Activated CD4-positive, CD25-positive, alpha-beta regulatory T cell (primary cell): ENCODE measurements at places on chromosomes 5 and 9.

GRCh38 chr9:72332351-72332750, 32.7 kb downstream of the ZFAND5 start:
- DNase-seq = no peak

DNA sequence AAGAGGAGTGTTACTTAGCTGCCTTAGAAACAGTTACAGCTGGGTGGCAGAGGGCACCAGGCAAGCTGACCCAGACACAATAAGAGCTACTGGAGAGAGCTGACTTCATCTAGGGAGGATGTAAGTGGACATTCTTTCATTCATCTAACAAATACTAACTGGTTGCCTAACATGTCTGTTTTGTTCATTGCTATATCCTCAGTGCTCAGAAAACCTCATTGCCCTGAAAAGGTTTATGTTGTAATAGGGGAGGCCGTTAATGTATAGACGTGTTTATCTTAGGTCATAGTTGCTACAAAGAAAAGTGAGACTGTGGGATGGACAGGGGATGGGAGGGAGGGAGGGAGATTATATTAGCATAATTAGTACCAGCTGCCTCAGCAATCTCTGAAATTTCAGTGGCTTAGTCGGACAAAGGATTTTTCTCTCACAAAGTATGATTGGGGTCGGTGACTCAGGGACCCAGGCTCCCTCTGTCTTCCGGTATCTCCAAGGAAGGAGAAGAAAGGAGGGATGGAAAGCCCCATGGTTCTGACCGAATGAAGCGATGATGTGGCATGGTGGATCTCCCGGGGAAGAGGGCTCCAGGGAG, 2.6 kb upstream of the SNX18 start:
- no peak for DNase-seq

DNA sequence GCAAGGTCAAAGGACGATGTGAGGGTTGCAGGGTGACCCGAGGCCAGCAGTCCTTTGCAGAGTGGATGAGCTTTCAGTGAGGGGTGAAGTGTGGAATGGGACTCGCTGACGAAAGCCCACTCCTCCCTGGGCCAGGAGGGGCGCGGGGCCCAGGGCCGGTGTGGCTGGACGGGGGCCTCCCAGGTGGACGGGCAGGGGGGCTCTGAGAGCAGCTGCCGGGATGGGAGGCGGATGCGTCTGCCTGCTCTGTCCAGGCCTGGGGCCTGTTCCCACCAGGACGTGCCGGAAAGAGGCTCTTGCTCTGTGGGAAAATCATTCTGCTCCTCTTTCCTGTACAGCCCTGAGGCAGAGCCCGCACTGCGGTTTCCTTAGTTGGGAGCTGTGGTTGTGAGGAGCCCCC, 24.3 kb downstream of the IRX4 start:
- DNase-seq = no peak

- DNase-seq = no peak
Observed at GRCh38 chr5:160105686-160106360, 13.4 kb downstream of the PWWP2A start.

DNA sequence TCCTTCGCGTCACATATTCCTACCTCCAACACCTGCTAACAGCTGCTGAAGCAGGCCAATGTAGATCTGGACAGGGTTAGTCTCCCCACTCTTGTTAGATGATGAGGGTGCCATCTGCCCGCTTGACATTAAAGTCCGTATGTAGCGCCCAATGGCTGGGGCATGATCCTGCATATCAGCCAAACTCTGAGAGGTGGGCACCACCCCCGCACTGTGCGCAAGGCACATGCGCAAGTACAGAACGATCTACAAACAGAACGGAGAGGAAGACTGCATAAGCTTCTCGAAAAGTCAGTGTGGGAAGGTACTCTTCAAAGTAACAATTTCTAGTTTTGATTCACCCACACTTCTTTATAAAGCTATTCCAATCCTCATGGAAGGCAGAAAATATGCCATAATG, 69.8 kb downstream of the ECPAS start:
- no peak for DNase-seq

DNA sequence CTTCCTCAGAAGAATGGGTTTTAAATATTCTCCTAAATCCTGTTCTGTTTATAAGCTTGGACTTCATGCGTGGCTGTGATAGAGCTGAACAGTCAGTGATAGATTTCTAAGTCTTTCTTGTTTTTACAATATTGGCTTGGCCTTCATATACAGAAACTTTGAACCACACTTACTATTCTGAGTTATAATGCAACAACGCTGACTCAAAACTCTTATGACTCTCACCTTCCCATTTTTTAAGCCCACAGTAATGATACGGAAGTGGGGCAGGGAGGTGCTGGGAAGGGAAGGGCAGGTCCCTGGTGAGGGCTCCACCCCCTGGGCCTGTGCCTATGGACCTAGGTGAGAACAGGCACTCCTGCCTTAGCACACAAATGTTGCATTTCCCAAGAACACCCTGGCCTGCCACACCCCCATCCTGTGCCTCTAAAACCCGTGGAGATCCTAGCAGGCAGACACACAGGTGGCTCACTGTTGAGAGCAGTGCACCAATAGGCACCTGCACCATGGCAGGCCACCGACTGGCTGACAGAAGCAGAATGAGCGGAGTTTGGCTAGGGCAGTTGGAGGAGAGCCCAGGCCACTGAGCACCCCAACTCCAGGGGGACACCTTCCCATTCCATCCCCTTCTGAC, 376.7 kb downstream of the GABRG2 start:
- no peak for DNase-seq

DNA sequence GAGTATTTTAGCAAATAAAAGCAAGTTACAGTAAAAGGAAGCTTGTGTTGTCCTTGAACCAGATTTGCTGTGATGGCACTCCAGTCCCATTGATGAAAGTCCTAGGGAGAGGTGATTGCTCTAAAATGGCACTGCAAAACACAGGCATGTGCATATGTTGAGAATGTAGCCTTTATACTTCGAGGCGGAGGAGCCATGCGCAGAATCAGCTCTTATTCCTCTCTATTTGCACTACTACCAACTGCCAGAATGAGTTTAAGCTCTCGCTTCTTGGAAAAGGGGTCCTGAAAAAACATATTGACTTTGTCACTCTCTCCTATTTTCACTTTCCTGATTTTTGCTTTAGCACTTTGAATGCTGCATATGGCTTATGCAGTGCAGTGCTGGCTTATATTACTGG, 278.0 kb upstream of the KLF9 start:
- DNase-seq = no peak

- no peak for DNase-seq
Observed at GRCh38 chr5:95086927-95087815, 197.7 kb downstream of the MCTP1 start.

DNA sequence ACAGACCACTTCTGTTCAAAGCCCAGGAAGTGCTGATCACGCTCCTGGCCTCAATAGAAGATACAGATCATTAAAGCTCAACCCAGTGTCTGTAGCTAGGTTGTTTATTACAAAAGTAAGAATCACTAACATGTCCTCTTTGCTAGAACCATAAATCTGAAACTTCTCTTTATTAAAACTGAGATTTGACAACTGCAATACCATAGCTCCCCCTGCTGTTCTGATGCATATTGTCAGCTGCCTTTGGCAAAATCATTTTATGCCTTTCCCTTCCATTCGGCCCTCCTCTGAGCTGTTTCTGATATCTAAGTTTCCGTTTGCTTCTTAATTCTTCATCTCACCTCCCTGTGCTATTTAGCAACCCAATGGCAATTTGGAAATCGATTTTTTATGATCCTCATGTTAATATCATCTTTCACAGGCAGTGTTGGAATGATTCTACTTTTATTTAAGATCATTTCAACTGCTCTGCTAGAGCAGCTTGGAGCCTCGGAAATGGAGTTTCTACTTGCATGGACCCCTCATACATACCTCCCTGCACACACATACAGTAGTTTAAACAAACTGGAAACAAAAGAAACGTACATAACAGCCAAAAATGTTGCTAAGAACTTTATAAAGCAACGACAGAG, 998.8 kb downstream of the MAT2B start:
- DNase-seq = no peak

GRCh38 chr5:151238303-151238741, 14.4 kb upstream of the CCDC69 start:
- DNase-seq = no peak

- DNase-seq = no peak
Observed at GRCh38 chr9:96420468-96421219, 2.5 kb upstream of the ZNF367 start.

DNA sequence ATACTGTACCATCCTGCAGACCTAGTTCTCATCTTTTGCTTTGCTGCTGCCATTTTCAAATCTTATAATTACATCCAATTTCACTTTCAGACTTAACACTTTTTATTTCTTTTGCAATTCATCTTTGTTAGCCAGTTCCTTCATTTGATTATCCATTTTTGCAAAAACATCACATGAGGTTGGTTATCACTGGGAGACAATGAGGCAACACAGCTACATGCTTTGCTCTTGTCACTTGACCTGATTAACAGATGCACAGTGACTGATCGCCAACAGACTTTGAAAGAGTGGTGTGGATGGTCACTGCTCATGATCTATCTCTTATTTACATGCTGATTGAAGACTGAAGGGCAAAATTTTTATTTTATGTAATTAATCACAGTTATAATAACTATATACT, 17.0 kb upstream of the RNF20 start:
- DNase-seq = no peak

- DNase-seq = no peak
Observed at GRCh38 chr5:169956756-169957155, 23.5 kb downstream of the INSYN2B start.

GRCh38 chr9:68643901-68644809, 60.9 kb upstream of the PIP5K1B start:
- DNase-seq = no peak

DNA sequence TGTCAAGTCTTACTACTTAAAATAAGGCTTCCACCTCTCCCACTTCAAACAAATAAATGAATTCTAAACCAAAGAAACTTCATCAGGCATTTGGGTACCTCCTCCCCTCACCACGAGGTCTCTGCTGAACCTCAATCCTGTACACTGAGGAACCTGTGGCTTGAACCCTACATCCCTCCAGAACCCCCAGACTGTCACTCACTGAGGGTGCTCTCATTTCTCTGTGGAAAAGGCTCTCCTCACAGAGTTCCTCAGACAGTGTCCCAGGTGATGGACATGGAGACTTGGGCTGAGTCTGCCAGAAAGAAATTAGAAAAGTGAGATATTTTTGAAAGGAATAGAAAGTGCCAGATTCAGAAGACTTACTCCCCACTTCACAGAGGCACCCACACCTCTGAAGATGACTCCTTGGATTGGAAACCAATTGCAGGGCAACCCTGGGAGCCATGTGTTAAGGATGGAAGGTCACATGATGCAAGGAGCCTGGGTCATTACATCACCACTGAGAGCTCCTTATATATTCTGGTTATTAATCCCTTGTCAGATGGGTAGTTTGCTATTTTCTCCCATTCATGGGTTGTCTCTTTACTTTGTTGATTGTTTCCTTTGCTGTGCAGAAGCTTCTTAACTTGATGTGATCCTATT, 19.8 kb downstream of the MLANA start:
- no peak for DNase-seq

DNA sequence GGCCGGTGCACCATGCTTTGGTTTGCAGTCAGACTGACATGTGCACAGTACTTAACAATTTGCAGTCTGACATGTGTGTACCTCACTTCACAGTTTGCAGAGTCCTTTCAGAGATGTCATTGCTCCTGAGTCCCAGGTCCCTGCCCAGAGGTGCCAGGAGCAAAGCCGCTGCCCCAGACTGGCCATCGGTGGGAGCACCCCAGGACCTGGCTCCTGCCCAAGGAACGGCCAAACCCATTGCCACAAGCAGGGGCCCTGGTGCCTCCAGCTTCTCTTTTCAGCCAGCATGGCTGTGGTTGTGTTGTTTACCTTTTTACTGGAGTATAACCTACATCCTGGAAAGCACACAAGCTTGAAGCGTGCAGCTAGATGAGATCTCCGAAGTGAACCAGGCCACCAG, 28.6 kb downstream of the RASGEF1C start:
- DNase-seq = no peak

- DNase-seq = no peak
Observed at GRCh38 chr9:129481810-129482511, 138.9 kb downstream of the C9orf50 start.

GRCh38 chr5:136467632-136468031, 102.3 kb upstream of the TRPC7 start:
- no peak for DNase-seq

- DNase-seq = no peak
Observed at GRCh38 chr5:127746756-127747155, 43.6 kb downstream of the CCDC192 start.

- no peak for DNase-seq
Observed at GRCh38 chr9:99601571-99602111, 220.0 kb upstream of the NR4A3 start.

DNA sequence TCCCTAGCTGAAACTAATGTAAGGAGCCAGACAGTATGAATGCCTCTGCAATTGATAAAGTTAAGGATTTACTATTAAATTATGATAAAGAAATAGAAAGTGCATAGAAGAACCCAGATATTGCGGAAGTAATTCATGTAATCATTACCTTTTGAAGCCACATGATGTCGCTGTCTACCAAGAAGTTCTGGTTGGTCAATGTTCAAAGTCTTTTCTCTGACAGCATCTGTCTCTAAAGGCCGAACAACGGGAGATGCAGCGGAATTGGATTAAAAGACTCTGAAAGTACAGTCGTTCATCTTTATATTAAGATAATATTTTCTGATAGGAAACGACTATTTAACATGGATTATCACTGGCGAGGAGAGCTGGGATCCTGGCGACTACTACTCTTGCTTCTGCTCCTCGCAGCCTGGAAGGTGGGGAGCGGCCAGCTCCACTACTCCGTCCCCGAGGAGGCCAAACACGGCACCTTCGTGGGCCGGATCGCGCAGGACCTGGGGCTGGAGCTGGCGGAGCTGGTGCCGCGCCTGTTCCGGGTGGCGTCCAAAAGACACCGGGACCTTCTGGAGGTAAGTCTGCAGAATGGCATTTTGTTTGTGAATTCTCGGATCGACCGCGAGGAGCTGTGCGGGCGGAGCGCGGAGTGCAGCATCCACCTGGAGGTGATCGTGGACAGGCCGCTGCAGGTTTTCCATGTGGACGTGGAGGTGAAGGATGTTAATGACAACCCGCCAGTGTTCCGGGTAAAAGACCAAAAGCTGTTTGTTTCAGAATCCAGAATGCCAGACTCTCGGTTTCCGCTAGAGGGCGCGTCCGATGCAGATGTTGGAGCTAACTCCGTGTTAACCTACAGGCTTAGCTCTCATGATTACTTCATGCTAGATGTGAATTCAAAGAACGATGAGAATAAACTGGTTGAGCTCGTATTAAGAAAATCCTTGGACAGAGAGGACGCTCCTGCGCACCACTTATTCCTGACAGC, at the start of gene PCDHA8:
Gene PCDHA8 (plus strand): TSS at position 210 of the 985 bp plus-strand sequence. CDS start 135 bp downstream, at position 345.
- no peak for DNase-seq

DNA sequence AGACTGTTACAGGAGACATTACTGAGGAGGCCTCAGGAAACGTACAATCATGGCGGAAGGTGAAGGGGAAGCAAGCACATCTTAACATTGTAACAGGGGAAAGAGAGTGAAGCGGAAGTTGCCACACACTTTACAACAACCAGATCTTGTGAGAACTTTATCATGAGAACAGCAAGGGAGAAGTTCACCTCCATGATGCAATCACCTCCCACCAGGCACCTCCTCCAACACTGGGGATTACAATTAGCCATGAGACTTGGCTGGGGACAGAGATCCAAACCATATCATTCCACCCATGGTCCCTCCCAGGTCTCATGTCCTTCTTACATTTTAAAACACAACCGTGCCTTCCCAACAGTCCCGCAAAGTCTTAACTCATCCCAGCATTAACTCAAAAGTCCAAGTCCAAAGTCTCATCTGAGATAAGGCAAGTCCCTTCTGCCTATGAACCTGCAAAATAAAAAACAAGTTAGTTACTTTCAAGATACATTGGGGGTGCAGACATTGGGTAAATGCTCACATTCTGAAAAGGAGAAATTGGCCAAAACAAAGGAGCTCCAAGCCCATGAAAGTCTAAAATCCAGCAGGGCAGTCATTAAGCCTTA, 138.3 kb downstream of the TMEM161B start:
- no peak for DNase-seq

- no peak for DNase-seq
Observed at GRCh38 chr9:114324492-114324891, 1.6 kb downstream of the ORM1 start.
